Stimulated activated CD4-positive, alpha-beta T cell treated with anti-CD3 and anti-CD28 coated beads, Interleukin-1b, Interleukin-23, amount 100 ng/mL, for 4 hours (primary cell): ENCODE measurements at places on chromosomes 16 and 17.
A peak's percentile ranks its signal among the peaks of the same experiment; 100 is the strongest.

DNA sequence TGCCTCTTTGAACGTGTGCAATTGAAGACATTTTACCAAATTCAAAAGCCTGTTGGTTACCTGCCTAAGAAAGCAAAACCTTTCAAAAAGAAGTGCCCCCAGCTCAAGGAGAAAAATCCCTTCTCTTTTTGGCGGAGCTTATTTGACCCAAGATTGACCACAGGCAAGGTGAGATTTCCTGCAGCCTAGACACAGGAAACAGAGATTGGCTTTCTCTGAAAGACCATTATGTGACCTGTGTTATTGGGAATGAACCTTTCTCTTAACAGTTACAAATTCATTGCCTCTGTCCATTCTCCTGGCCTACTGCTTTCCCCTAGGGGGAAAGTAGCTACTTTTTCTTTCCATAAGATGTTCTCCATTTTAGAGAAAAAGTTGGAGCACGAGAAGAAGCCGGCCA is 42.1 kb upstream of the MAF start:
- no peak for DNase-seq

DNA sequence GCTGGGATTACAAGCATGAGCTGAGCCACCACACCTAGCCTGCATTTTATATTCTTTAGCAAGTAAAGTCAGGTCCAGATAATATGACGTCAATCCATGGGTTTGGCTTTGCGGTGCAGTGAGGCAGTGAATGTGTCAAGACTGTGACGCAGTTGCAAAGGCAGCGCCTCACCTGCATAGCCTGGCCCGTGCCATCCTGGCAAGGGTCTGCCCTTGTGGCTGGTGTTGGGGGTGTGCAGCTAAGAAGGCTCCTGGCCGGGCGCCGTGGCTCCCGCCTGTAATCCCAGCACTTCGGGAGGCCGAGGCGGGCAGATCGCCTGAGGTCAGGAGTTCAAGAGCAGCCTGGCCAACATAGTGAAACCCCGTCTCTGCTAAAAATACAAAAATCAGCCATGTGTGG is 7.0 kb downstream of the PDF start:
- DNase-seq, result no peak

- DNase-seq, result no peak
Measured at GRCh38 chr17:80942423-80943345, 49.0 kb upstream of the CHMP6 start.

DNA sequence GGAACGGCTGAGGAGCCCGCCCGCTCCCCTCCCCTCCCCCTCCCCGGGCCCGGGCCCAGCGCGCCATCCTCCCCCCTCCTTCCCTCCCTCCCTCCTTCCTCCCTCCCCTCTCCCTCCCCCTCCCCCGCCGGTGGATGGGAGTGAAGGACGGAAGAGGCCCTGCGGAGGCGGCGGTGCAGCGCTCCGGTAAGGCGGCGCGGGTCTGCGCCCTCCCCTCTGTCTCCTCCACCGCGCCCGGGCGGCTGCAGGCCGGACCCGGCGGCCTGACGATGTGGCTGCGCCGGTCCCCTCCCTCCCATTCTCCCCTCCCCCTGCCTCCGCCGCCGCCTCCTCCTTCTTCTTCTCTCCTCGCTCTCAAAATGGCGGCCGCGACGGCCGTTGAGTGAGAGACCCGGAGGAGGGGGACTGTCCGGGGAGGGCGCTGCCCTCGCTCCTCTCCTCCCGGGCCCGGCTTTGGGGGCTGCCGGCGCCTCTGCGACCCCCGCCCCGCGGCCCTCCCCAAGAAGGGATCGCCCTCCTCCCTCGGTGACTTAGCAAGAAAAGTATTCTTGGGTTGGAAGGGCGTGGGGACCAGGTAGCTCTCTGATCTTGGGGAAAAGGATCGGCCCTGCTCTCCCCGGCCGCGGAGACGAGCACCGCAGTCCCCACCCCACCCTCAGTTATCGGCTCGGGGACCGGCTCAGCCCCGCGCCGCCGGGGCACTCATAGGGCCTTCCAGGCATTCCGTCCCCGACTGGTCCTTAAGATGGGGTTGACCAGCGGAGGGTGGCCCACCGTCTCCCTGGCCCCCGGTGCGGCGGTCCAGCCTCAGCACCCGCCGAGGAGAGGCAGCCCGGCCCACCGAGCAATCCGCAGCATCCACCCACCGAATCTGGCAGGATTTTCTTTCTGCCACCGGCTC is 617 bp downstream of the PAFAH1B1 start:
- DNase-seq, result peak; percentile 79
